ENCODE measurements at places on chromosomes 1 and 21.

DNA sequence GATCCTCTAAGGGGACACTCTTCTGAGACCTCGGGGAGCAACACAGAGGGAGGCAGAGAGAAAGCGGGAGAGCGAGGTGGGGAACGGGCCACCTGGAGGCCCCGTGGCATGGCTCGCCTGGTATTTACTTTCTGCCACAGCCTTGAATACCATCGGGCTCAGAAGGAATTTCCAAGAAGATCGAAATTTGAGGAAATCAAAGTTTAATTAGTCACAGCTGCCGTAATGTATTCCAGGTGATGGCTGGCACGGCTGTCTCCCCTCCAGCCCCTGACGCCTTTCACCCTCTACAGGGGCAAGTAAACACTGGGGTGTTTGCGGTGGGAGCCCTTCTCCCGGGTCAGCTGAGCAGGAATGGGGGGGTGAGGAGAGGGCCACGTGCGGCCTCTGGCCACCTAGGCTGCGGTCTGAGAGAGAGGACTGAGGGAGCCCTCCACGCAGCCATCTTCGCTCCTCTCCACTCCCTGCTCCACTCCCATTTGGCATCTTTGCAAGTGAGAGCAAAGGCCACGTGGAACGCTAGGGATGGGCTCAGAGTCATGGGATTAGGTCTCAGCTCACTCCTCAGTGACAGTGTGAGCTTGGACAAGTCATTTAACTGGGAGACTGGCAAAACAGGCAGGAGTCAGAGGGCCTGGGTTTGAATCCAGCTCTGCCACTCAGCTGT is 125.2 kb downstream of the SYF2 start:
- DNase-seq: no peak

- peak; percentile 84 for DNase-seq
Measured at GRCh38 chr1:204127597-204128242, 24.1 kb downstream of the ETNK2 start.

DNA sequence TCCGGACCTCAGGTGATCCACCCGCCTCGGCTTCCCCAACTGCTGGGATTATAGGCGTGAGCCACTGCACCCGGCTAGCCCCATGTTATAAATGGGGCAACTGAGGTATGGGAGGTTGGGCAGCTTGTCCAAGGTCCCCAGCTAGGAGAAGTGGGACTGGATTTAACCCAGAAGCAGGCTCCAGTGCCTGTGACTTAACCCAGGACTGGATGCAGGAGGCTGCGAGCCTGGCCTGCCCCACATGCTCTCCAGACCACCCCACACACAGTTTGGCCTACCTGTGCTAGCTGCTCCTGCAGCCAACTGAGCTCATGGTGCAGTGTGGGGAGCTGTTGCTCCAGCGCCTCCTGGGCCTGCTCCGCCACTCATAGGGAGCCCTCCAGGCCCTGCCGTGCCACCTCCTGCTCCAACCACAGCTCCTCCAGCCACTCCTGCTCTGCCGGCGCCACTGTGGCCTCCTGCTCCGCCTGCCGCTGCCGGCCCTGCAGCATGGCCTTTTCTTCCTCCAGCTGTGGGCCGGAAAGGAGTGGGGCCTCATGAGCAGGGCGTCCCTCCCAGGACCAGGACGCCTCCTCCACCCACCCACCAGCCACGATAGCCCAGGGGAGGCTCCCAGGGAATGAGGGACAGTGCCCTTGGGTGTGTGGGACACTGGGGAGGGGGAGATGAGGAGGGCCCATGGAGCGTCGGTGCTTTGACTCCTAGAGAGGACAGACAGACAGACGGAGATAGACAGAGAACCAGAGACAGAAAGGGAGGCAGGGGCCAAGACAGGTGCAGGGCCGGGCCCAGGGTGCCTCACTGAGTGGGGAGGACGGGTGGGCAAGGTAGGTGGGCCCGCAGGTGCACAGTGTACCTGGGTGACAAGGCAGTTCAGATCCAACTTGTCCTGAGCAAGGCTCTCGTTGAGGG is 12.4 kb upstream of the NBPF1 start:
- DNase-seq: no peak

DNA sequence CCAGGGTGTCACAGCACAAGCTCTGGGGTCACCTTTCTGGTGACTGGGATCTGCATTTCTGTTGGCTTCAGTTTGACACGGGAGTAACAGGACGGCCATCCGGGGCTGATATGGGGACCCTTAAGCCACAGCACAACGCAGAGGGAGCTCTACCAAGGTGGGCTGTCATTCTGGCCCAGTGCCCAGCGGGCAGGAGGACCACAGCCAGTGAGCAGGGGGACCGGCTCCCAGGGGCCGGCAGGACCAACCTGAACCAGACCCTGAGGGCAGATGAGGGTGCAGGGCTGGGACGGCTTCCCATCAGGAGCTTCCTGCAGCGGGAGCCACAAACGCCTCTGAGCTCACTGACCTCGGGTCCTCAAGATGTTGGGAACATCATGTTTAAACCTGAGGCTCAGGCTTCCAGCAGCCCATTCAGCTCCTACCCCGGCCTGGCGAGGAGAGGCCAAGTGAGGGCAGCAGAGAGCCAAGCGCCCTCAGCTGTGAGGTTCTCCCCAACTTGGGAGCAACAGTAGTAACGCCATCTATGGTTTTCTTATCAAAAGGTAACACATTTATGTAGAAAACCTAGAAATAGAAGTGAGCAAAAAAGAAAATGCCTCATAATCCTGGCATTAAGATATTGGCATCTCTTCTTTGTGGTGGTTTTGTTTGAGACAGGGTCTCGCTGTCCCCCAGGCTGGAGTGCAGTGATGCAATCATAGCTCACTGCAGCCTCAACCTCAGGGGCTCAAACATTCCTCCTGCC is 26.8 kb downstream of the TMEM201 start:
- DNase-seq: peak; percentile 43

DNA sequence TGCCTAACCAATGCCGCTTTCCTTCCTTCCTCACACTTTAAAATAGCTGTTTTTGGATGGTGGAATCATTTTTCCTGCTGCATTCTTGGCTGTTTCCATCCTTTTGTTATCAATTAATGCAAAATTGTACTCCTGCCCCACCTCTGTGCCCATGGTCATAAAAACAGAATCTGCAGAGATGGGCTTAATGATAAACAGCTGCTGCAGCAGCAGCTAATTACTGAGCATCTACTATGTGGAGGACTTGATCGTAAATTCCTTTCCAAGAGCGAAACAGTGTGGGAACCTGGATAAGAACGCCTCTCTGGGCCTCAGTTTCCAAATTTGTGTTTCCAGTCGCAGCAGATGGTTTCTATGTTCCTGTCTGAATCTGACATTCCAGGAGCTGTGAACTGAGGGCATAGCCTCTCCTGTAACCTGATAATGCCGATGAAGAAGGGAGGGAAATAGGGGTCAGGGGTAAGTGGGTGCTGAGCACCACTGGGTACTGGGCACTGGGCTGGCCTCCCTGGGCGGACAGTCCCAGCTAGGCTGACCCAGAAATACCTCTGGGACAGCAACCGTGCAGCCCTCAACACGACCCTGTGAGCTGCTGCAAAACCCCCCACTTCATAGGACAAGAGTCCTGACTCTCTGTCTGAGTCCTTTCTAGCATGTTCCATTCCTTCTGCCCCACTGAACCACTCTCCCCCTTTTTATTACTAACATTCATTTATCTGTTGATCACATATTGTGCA is 121.7 kb downstream of the DMRTB1 start:
- no peak for DNase-seq

DNA sequence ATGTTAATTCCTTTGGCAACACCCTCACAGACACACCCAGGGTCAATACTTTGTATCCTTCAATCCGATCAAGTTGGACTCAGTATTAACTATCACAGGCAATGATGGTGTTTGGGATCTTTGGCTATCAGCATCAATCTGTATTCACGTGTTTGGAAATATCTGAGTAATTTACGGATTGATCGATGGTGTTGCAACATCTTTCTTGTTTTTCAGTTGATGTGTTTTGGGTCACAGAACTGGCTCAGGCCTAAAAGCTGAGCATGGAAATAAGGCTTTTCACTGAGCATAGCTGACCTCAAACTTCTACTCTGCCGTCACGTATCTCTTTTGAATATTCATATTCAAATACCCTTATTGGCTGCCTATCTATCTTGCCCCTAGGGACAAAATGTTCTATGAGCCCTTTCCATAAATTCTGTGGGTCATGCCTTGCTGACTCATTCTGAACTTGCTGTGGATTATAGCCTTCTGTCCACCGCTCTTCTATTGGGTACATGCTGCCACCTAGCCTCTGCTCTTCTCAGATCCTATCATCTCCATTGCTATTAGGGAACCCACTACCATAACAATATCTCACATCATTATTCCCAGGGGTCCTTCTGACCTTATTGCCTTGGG is 156.0 kb downstream of the PDE4B start:
- DNase-seq: no peak

- no peak for DNase-seq
Measured at GRCh38 chr1:48107516-48107915, 110.3 kb upstream of the TRABD2B start.

GRCh38 chr1:205668951-205669340 is 11.4 kb downstream of the SLC45A3 start:
- no peak for DNase-seq

DNA sequence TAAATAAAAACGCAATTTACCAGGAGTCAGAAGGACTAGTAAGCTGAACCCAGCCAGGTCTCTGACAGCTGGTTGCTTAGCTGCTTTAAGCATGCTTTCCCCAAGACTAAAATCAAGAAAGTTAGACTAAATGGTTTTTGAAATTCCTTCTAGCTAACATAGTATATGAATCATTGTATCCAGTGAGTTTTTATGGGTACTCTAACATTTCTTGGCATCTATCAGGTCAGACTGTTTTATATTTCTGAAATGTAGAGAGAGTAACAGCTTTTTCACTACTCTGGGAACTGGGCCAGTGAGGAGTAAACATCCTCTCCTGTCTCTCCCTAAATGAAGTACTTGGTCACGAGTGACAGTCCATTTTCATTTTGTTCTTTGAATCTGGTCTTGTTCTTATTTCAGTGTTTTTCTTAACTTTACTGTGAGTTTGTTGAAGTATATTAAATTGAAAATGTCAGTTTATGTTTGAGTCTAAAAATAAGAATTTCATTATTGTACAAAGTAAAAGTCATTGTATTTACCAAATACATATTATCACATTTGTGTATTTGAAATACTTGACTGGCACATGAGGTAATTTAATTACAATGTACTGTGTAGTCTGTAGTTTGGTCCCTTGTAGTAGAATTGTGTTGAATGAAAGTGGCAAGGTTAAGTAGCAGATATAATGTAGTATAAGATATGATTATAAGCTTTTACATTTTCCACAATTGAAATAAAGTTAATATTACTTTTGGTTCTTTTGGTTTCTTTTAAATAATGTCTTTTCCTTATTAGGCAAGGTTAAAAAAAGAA is 47.6 kb downstream of the PKN2 start:
- DNase-seq: no peak

DNA sequence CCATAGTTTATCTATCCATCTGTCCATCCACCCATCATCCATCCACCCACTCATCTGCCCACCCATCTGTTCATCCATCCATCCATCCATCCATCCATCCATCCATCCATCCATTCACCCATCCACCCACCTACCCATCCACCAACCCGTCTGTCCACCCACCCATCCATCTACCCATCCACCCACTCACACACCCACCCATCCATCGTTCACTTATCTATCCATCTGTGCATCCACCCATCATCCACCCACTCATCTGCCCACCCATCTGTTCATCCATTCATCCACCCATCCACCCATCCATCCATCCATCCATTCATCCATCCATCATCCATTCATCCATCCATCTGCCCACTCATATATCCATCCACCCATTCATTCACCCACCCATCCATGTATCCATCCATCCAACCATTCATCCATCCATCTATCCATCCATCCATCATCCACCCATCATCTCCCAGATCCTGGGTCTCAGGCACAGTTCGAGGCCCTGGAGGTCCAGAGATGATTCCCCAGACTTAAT is 88.2 kb upstream of the WNT4 start:
- no peak for DNase-seq

GRCh38 chr1:243438815-243439214 is 183.0 kb downstream of the SDCCAG8 start:
- DNase-seq: no peak

DNA sequence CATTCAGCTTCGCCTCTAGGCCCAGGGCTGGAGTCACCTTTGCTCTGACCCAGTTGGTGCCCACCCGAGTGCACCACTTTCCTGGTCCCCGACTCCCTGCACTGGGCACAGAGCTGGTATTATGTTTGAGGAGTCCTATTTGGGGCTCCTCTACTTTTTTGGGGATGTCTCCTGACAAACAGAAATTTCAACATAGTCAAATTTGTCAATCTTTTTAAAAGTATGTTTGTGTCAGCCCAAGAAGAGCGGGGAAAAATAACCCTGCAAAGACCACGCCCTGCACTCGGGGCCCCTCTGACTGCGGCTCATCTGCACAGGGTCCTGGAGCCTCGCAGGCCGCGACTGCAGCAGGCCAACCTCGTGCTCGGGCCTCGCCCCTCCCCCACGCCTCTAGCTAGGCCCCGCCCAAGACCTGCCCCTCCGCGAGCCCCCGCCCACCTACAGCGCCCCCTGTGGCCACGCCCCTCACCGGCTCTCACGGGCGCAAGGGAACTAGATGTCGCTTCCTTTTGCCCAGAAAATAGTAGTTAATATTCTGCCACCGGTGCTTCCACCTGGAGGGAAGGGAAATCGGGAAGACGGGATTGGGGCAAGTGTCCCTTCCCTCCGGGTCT is 11.4 kb downstream of the FAM229A start:
- no peak for DNase-seq

DNA sequence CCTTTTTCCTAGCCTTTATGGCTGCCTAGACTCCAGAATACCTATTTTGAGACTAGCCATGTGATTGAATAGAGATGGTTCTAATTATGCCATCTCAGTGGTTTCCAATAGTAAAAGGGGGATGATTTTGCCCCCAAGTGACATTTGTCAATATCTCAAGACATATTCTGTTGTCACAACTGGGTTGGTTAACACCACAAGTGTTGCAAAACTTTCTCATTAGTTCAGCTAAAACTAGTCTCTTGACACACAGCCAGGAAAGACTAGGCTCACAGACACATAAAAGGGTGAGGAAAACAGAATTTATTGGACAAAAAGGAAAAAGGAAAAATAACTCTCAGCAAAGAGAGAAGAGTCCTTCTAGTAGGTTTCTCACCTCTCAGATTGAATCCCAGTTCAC is 39.9 kb upstream of the GBP5 start:
- no peak for DNase-seq

- DNase-seq: no peak
Measured at GRCh38 chr1:23129846-23130245, 38.8 kb downstream of the LUZP1 start.

- DNase-seq: peak; percentile 58
Measured at GRCh38 chr1:1788646-1789431, 10.6 kb upstream of the NADK start.

- no peak for DNase-seq
Measured at GRCh38 chr1:111214074-111214801, 13.3 kb upstream of the CHI3L2 start.

DNA sequence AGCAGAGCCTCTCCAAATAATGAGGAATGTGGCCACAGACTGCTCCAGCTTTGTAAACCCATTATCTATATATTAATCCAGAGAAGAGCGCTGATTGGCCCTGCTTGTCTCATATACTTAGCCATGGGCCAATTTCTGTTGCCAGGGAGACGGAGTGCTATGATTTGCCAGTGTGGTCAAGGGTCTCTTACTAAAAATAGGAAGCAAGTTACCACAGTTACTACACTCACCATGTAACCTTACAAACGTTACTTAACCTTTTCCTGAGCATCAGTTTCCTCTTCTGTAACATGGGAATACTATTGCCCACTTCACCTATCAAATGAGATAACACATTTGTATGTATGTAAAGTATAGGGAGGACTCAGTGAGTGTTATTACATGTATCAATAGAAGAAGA is 7.7 kb upstream of the S100A2 start:
- no peak for DNase-seq
